ENCODE measurements at places on chromosomes 3 and 15. TPM values are rescaled to one million over a fixed set of nuclear protein-coding genes. Genes with fewer than 3 reads are reported as not detected.
A peak's percentile ranks its signal among the peaks of the same experiment; 100 is the strongest.

PRRT3 gene
- 8.1 TPM for total RNA-seq

DNA sequence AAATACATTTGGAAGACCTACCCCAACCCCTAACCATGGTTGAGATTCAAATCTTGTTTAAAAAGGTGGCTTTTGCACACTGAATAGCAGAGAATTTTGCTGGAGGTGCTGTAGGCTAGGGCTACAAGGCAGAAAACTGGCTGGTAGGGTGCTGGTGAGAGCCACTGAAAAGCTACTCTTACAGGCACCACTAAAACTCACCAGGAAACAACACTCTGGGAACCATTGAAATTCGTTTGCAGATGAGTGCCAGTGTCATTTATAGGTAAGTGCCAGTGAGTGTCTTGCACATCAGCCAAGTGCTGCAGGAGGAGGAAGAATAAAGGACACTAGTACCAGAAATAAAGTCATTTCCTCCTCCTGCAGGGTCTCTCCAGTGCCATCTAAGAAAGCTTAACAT is 610.2 kb downstream of the ZNF385D start:
- DNase-seq = no peak

- DNase-seq = no peak
These were observed 552.9 kb upstream of the KCNMB2 start for GRCh38 chr3:177983320-177983719.

- DNase-seq = no peak
These were observed 3.8 kb upstream of the FRMD4B start for GRCh38 chr3:69389520-69390248.

GRCh38 chr15:40787344-40787841 is 17.6 kb downstream of the C15orf62 start:
- peak; percentile 81 for DNase-seq

Measured in activated CD4-positive, alpha-beta T cell treated with anti-CD3 and anti-CD28 coated beads for 36 hours (primary cell).